Posterior cingulate gyrus (tissue), 11 donors: ENCODE measurements at places on chromosomes 12 and 14.

GRCh38 chr12:119447126-119447525, 112.6 kb downstream of the CCDC60 start:
- DNase-seq = no peak

- no peak for DNase-seq
Observed at GRCh38 chr12:51970904-51971646, 19.6 kb downstream of the ACVR1B start.

GRCh38 chr14:59268011-59268410, 79.5 kb downstream of the DAAM1 start:
- no peak for DNase-seq

- no peak for DNase-seq
Observed at GRCh38 chr12:111777345-111778045, 10.8 kb downstream of the ALDH2 start.

- no peak for DNase-seq
Observed at GRCh38 chr14:90858511-90858910, 42.3 kb upstream of the TTC7B start.

- DNase-seq = no peak
Observed at GRCh38 chr12:72094490-72094889, 155.8 kb downstream of the TPH2 start.

DNA sequence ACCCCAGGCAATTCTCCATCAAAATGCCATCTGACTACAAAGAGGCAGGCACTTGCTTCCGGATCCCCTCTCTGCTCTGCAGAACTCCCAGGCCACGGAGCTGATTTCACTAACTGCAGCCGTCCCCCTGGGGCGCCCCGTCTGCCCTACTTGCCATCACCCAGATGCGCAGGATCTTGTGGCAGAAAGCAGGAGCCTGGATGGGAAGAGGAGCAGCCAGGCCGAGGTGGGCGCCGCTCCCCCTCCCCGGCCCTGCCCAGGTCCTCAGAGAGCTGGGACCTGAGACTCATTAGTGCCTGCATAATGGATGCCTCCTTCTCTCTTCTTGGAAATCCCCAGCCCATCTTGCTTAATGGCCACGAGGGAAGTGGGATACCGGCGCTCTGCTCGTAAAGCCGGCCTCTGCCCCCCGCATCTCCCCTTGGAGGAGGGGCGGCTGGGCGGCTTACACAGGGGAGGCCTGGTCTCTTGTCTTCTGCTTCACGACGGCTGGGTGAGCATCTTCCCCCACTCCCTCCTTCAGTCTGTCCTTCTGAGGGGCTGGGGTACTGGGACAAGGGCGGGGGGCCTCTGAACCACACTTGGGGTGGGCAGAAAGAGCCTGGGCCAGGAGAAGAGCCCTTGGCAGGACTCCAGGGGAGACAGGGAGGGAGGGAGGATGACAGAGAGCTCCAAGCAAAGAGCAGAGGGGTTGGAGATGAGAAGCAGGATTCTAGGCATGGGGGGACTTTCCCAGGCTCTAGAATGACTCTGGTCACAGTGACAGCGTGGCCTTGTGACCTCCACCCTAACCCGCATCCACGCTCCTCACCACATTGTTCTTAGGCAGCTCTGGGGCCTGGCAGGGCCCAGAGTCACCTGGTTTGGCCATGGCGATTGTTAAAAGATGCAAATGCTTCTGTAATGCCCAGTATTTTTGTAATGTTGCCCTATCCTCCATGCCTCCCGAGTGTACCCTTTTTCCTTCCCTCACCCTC, 19.4 kb upstream of the EML1 start:
- no peak for DNase-seq

DNA sequence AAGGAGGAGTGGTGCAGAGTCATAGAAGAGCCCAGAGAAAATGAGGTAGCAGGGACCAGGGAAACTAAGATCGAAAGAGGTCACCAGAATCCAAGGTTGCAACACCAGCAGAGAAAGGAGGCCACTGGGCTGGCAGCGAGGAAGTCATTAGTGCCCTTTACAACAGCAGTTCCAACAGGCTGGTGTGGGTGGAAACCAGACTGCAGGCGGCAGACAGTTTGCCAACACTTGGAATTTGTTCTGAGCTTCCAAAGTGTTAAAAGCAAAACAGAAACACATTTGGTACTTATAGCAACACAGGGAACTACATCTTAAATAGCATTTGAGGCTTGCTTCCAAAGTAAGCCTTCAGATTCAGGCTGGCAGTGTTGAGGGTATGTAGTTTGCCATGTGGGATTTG, 95.2 kb upstream of the PWP1 start:
- DNase-seq = peak; percentile 63

DNA sequence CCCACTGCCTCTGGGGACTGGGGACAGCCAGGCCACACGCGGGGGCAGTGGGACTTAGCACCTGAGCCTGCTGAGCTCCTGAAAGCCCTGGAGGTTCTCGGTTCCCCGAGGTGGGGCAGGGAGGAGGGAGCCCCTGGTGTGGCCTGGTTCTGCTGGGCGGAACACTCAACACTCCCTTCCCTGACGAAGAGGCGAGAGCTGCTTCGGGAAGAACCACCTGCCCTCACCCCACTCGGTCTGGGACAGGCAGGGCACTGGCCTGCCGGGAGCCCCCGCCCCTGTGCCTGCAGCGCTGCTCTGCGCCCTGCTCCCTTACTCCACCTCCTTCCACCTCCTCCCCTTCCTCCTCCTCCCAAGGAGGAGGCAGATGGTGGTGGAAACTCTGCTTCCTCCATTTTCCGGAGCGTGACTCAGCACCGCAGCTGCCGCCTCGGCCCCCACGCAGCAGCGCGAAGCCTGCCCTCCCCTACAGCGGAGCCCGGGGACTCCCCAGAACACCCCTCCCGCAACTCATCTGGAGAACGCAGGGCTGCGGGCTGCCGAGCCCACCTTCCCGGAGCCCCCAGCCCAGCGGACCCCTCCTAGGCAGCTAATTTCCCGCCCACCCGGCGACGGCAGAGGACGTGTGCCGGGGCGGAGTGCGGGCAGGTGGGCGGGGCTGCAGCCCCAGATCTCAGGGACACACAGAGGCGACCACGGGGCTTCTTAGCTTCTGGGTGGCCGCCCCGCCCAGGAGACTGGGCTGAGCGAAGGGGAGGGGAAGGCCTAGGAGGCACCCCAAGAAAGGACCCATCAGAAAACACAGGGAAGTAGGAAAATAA, 11.7 kb upstream of the INF2 start:
- no peak for DNase-seq

GRCh38 chr14:72443256-72443655, 450.6 kb downstream of the DPF3 start:
- no peak for DNase-seq

GRCh38 chr12:124464830-124465229, 102.6 kb downstream of the NCOR2 start:
- DNase-seq = no peak

DNA sequence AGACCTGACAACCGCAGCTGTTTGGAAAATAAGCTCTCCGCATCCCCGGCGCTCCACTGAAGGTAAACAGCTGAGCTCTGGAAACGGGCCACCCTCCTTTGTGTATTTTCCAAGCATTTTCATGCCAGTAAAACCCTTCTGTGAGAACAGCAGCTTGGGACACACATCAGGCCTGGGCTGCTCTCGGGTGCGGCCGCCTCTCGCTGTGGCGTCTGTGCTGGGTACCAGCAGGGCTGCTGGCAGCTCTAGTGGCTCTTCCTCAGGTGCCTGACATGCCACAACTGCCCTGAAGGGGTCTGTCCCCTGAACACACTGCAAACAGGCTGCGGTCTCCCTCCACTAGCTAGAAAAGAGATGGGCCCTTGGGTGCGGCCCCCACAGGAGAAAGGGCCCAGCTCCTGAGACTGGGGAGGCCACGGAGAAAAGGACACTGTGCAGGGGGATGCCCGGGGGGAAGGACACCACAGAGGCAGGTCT, 96.3 kb downstream of the ITPK1 start:
- DNase-seq = no peak

- DNase-seq = no peak
Observed at GRCh38 chr14:64554556-64554955, 4.8 kb downstream of the PPP1R36 start.

GRCh38 chr12:121209221-121209620, 708 bp upstream of the P2RX4 start:
- no peak for DNase-seq

DNA sequence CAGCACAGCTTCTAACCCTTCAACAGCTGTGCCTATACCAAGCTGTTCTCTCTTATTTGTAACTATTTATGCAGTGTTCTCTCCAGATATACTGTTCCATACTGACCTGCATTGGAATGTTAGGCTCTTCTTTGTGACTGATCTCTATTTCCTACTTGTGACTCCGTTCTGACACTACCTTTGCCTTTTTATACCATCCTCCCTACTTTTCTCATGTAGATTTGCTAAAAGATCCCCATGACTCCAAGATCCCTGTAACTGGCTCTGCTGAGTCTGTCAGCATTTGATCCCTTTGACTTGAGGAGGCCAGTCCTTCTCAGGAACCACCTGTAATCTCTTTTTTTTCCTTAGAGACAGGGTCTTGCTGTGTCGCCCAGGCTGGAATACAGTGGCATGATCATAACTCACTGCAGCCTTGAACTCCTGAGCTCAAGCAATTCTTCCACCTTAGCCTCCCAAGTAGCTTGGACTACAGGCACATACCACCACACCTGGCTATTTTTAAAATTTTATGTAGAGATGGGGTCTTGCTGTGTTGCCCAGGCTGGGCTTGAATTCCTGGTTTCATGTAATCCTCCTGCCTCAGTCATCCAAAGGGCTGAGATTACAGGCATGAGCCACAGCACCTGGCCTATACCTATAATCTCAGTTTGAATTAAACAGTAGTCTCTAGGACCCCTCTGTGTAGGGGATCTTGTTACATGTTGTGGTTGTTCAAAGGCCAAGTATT, 368.3 kb downstream of the ZFP36L1 start:
- DNase-seq = no peak

- no peak for DNase-seq
Observed at GRCh38 chr12:98085046-98085755, 430.2 kb upstream of the TMPO start.

DNA sequence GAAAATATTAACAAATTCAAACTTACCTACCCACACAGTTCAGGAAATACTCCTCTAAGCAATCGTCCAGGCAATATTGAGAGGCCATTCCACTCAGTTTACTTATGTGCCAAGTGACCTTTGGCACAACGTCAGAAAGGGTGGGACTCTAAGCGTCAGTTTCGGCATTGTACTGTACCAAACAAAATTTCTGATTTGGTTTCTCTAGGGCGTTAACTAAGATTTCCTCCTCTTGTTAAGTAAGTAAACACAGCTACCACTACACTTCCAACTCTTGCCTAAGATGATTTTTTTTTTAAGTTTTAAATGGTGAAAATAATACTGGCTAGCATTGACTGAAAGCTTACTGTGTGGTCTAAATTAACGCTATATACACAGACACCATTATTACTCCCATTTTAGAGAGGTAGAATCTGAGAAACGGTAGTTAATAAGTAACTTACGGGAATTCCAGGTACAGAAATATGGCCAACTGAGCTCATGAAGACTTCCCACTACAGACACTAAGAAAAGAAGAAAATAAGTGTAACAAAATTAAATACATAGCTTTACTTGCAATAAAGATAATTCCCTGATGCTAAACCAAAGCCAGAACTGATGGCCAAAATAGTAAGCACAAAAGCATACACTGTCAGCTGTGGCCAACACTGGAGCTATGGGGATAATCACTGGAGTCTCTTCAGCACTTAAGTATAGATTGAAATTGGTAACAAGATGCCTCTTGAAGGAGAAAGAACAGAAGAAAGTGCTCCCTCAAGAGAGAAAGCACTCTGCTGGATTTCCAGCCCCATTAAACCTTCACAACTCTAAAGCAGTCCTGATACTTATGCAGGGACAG, 76.1 kb downstream of the EPS8 start:
- no peak for DNase-seq

DNA sequence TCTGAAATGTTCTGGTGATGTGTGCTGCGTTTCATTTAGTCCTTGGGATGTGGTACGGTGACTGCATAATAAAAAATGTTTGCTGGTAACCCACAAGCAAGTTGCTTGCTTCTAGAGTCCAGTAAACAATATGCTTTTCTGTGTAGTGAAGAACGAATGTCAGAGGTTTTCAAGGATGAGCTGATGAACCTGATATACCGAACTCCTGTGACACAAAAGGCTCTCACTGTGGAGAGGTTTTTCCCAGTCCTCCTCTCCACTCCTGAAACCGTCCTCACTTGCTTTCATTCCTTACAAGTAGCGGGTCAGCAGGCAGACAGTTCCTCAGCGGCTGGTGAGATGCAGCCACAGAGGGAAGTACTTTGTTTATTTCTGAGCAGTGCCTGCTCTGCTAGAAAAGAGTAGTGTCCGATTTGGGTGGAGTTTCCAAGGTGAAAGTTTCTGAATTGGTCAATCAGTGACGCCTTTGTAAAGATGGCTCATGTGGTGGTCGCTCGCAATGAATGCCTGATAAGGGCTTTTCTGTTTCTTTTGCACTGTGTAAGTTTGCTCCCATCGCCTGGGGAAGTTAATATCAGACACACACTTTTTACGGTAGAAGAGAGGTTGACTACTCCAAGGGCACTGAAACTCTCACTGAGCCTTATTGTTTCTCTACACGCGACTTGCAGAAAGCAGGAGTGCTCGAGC, 3.0 kb downstream of the ETV6 start:
- DNase-seq = no peak

DNA sequence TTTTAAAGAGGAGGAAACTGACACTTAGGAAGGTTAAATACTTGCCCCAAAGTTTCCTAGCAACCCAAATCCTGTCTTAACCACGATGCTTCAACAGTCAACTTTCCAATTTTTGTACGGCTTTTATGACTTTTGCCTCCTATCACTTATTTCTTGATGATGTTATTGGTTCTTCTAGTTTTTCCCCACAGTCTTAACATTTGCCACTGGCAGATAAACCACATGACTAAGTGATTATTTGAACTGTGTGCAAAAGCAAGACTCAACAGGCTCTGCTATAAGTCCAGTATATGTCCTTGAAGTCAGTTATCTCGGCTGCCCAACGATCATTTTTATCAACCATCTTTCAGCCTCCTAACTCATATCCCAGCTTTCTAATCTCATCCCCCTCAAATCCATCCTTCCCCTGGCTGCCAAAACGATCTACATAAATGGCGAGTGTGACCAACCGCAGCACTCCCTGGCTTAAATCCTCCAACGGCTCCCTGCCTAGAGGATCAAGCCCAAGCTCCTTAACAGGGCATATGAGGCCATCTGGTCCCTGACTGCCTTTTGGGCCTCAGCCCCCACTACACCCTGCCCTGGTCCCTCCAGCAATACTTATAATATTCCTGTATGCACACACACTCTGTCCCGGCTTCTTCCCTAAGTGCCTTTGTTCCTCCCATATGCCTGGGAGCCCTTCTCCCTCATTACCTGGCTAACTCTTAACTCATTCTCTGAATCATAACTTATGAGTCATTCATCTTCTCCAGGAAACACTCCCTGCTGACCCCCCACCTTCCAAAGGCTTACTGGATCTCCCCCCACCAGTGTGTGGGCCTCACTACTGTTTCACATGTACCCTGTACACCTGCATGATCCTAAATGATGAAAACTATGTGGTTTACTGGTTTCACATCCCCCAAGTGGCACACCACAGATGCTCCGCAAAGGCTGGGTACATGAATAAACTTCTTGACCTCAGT, 8.8 kb downstream of the VPS37B start:
- DNase-seq = no peak

- DNase-seq = no peak
Observed at GRCh38 chr14:62462988-62463387, 582.3 kb downstream of the KCNH5 start.
